ENCODE measurements at places on chromosomes 13 and 19.

GRCh38 chr13:81293594-81294164 is 952.8 kb upstream of the SPRY2 start:
- no peak for DNase-seq

GRCh38 chr13:113857531-113858195 is 6.2 kb downstream of the GAS6 start:
- no peak for DNase-seq

DNA sequence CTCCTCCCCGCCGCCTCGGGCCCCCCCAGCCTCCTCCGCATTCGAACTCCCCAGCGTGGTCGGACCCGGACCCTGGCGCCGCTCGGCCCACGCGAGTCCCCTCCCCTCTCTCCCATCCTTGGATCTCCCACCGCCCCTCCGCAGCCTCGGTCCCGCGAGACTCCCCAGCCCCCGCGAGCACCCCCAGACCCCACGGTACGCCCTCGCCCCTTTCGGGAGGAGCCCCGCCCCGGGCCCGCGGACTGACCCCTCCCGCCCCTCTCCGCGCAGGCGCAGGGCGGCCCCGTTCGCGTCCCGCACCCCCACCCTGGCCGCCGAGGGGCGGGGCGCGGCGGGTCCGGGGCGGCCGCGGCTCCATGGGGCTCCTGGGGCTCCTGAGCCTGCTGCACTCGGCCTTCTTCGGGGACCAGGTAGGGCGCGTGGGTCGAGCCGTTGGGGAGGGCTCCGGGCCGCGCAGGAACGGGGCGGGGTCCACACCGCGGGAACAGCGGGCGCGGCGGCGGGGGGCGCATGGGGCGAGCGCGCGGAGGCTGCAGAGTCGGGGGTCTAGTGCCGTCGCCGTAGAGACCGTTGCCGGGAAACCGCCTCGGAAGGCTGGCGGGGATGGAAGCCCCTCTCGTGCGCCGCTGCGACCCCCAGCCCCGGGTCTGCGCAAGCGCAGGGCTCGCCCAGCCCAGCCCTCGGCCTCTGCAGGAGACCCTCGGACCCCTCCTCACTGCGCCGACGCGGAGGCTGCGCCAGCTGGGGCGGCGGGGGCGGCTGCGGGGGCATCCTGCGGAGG is 3.8 kb upstream of the APC2 start:
- DNase-seq: no peak

GRCh38 chr13:98534821-98535220 is 42.1 kb downstream of the STK24 start:
- DNase-seq: no peak

GRCh38 chr19:17719730-17720400 is 585 bp downstream of the MAP1S start:
- DNase-seq: no peak

DNA sequence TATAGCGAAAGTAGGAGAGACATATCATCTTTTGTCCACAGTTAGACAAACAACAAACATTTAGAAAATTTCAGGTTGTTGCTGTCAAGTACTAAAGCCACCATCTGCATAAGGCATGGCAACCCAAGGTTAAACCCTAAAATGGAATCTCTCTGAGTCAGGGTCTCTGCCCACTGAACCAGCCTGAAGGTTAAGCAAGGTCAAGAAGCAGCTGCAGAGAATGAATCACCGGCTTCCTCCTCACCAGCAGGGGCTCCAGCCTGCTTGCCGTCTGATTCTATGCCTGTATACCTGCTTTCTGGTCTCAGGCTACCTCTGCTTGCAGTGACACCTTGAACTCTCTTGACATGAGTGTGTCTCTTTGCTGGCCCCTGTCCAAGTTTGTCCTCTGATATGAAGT is 726.2 kb upstream of the SGCG start:
- DNase-seq: no peak

- DNase-seq: no peak
Measured at GRCh38 chr19:18731562-18732008, 48.1 kb downstream of the CRTC1 start.

DNA sequence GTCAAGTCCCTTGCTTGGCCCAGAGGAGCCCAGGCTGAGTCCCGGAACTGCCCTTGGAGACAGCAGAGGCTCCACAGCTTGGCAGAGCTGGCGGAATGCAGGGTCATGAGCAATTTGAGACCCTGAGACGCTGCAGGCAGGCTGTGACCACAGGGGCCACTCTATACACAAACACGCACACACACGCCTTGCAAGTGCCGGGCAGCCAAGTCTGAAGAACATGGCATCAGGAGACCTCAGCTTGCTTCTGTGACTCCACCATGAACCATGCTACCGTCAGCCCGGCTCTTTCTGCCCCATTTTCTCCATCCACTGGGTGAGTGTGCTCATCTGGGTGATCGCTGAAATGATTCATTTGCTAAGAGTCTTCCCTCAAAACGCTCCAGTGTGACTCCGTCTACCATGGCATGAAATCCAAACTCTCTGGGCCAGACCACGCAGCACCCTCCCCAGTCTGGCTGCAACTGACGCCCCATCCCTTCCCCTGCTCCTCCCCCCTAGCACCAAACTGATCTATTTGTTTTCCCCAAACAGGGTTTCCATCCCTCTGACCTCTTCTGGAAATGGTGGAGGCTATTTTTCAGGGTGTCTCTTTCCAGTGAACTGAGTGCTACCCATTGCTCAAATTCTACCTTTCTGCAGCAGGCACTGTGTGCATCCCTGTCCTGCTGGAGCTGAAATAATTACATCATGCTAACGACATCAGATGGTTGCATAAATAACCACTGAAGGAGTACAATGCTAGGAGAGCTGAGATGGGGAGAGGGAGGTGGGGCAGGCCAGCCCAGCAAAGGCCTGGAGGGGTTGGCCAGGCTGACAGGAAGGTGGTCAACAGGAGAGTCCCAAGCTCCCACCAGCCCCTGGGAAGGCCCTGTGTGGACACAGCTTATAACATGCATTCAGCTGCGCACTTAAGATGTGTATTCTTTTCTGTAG is 3.1 kb downstream of the CARS2 start:
- DNase-seq: no peak

GRCh38 chr13:98868932-98869331 is 108.9 kb downstream of the DOCK9 start:
- DNase-seq: no peak

DNA sequence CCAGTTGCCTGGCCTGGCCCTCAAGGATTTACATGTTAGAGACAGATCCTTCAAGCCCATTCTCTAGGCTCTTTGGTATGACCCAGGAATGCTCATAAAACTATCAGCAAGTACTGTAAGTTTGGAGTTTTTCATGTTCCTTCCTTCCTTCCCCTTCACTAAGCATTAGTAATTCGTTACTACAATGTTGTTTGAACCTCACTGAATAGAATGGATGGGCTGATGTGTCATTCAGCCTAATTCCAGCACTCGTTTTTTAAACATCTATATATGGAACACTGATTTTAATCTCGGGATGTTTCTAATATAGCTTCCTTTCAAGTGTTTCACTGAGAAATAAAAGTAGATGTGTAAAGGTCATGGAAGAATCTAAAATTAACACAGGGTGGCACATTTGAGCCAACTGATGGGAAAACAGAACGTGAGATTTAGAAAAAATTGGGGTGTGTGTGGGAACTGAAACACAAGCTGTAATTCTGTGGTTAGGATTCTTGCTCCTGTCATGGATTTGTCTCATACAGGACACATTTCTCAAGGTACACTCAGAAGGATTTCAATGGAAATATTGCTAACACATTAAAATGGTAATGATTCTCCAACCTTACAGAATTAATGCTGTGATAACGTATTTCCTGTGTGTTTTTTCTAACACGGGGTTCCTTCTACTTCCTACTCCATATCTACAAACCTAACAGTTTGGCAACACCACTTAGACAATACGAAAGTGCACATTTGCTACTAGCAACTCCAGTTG is 93.4 kb downstream of the FLT1 start:
- no peak for DNase-seq

DNA sequence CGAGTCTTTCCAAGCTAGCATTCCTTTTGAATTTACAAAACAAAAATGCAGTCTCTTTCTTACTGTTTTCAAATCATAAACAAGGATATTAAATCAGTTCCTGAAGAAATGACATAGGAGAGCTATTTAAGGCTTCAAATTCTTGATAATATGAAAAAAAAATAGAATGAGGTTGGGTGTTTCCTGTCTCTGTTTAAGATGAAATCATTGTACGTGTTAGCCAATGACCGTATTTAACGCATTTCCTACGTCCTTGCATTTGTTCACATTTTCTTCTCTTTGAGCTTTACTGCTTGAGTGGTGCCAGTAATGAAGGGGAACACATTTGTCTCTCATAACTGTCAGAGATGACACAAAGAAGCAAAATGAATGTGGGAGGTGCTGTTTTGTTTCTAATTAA is 821.3 kb downstream of the DIAPH3 start:
- no peak for DNase-seq

- DNase-seq: peak; percentile 27
Measured at GRCh38 chr13:43023289-43023963, at the start of gene DNAJC15. Gene DNAJC15 (plus strand): TSS chr13:43023586. CDS start chr13:43023627, 41 bp downstream.

GRCh38 chr19:41935760-41936415 is 7.6 kb upstream of the ERFL start:
- no peak for DNase-seq

GRCh38 chr13:102236830-102237229 is 165.0 kb downstream of the FGF14 start:
- DNase-seq: no peak

DNA sequence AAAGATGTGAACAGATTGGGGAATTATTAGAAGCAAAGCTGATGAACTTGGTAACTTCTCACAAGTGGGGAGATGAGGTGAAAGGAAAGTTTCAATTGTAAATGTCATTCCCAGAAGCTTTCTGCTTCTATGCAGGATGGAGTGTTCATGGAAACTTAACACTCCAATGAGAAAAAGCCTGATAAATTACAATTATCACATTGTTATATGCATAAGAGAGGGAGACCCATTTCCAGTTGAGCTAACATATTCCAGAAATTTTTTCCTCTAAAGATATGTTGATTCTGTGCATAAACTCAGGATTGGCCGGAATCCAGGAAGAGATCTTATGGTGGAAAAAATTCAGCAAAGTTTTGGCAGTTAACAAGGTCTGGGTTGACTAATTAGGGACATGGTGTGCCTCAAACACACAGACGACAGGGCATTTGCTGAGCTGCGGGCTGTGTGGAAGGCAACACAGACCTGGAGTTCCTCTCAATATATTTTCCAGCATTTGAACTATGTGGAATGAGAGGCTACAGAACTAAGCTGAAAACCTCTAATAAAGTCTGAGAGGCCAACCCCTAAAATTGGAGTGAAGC is 64.9 kb upstream of the FGF14 start:
- DNase-seq: no peak

- no peak for DNase-seq
Measured at GRCh38 chr13:21071924-21072323, 10.5 kb upstream of the LATS2 start.

- no peak for DNase-seq
Measured at GRCh38 chr19:35106291-35106583, 9.4 kb upstream of the FXYD3 start.

DNA sequence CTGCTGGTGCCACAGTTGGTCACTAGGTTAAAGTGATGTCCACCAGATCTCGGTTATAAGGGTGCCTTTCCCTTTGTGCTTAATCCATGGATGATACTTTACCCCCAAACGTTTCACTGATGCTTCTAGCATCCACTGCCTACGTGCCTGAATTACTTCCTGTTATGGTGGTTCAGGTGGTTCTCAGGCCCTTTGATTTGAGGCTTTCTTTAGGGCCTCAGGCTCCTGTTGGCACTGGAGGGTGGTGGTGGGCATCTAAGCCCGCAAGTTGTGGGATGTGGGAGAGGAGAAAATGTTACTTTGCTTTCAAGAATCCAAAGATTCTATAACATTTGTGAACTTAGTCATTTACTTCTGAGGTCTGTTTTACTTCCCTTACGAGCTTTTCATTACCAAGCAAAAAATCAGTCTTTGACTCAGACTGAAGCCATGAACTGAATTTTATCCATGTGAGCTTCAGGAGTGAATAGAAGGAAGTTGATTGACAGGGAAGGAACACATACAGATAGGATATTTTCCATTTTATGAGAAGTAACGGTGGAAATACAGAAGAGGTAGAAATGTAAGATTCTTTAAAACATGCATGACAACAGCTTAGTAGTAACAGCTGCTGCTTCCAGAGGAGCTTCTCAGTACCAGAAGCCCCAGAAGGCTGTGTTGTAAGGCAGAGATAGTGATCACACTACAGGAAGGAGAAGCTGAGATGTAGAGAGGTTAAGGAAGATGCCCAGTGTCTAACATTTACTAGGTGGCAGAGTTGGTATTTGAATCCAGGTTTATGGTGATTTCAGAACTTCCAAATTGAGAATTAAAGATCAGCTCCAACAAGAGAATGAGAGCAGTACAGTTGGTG is 65.0 kb downstream of the ARHGEF7 start:
- DNase-seq: no peak

- no peak for DNase-seq
Measured at GRCh38 chr19:38425222-38425809, 703 bp downstream of the RASGRP4 start.

DNA sequence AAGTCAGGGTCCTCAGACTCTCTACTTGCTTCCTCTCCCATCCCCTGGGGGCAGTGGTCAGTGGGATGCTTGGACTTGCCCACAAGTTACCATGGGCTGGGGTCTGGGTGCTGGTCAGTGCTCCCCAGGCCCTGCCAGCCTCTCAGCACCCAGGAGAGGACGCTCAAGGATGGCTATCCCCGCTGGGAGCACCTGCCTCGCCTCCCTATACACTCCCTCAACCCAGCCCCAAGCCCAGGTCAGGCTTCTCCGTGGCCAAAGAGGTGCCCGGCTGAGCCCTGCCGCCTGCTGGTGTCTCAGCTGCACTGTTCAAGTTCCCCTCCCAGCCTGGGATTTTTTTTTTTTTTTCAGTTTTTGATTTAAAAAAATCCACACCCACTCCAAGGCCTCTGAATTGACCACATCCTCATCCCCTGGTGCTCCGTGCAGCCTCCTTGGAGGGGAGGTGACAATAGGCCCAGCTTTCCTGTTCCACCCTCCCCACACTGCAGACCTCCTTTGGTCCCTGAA is 10.8 kb downstream of the F2RL3 start:
- DNase-seq: peak; percentile 18

DNA sequence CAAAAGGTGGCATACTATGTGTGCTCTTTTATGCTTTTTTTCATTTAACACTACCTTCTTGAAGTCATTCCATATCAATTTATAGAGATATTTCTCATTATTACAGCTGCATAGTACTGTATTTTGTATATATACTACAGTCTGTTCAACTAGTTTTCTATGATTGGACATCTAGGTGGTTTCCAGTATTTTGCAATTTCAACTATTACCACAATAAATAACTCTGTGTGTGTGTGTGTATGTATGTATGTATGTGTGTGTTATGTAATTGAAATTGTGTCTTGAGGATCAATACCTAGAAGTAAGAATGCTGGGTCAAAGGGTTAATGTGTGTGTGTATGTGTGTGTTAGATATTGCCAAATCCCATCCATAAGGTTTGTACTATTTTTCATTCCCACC is 7.0 kb downstream of the LPAR6 start:
- DNase-seq: no peak
